ENCODE measurements at places on chromosomes 7 and 10. TPM values are rescaled to one million over a fixed set of nuclear protein-coding genes. Genes with fewer than 3 reads are reported as not detected.
A peak's percentile ranks its signal among the peaks of the same experiment; 100 is the strongest.

NUDT13 gene
- 6.0 TPM for polyA plus RNA-seq

C7orf33 gene
- polyA plus RNA-seq, result not detected

SYT15B gene
- not detected for polyA plus RNA-seq

AKR1C3 gene
- 0.70 TPM for polyA plus RNA-seq

SLC13A1 gene
- polyA plus RNA-seq, result not detected

ZDHHC6 gene
- 12.5 TPM for polyA plus RNA-seq

GRCh38 chr7:134985894-134986362 is 380 bp upstream of the AGBL3 start:
- H3K27ac ChIP-seq, result peak overlapping the region; percentile 96
- H3K36me3 ChIP-seq, result peaks cover 22% of the 10 kb centered on the region
- no peaks in the 10 kb centered on the region for H3K27me3 ChIP-seq
- H3K4me1 ChIP-seq, result no peaks in the 10 kb centered on the region

DNA sequence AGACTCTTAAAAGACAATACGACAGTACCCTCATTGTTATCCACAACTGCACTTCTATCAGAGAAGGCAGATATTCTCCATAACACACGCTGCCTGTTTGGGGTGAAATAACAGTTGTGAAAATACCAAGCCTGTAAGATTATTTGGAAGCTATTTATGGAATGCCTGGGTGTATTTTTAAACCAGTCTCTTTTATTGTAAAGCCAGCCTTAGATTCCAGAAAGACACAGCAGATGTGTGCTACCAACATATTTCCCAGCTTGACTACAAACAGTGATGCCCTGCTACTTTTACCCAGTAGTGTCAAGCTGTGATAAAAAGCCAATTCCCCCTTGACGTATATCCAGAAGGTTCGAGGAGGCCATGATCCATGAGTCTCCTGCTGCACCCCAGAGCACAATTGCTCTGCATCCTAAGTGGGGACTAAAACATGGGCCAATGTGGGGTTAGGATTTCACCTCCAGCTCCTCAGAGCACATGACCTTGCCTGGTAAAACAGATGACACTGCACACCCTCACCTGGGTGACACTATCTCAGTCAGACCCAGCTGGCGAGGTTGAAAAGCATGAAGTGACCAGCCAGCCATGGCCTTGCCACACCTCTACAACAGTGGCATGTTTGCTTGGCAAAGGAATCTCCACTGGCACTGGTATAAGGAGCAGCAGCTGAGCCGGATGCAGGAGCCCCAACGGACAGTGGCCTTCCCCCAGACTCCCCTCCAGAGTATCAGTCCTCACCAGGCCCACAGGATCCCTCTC is 62.2 kb downstream of the GFRA1 start:
- H3K4me3 ChIP-seq, result no peak overlapping the region
- H3K36me3 ChIP-seq, result no peaks in the 10 kb centered on the region
- H3K27ac ChIP-seq, result no peak overlapping the region
- H3K27me3 ChIP-seq, result no peaks in the 10 kb centered on the region

DNA sequence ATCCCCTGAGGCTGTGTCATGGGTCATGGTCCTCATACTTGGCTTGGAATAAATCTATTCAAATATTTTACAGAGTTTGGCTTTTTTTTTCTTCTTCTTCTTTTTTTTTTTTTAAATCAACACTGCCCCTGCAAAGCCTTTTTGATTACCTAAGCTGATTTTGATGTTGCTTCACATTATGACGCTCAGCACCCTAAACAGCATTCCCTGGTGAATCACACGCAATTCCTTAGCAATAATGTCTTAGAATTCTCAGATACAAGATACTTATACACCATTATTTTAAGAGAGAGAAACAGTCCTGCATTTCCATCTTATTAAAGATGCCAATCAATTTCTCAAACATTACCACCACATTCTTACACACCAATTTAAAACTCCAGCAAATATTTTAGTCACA is 323.7 kb upstream of the IGFBP3 start:
- no peaks in the 10 kb centered on the region for H3K36me3 ChIP-seq
- H3K4me3 ChIP-seq, result no peak overlapping the region
- H3K27ac ChIP-seq, result no peak overlapping the region
- H3K27me3 ChIP-seq, result no peaks in the 10 kb centered on the region

DNA sequence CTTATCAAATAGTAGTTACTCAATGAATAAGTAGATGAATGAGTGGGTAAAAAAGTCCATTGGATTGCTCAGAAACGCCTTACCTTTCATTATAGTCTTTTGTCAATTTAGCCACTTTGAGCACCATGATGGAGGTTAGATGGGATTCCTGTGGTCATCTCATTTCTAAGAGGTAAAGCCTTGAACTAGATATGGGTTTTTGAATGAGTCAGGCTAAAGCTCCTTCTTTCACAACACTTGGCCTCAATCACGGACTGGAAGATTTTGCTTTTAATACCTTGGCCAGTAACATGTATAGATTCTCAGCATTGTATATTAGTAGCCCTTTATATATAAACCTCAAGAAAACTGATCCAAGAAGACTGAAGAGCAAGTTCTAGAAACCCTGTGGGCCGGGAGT is 99.7 kb upstream of the CCDC6 start:
- no peak overlapping the region for H3K4me3 ChIP-seq
- no peak for DNase-seq
- no peaks in the 10 kb centered on the region for H3K27me3 ChIP-seq
- H3K27ac ChIP-seq, result no peak overlapping the region
- H3K4me1 ChIP-seq, result no peaks in the 10 kb centered on the region

- H3K36me3 ChIP-seq, result no peaks in the 10 kb centered on the region
- DNase-seq, result no peak
- H3K4me1 ChIP-seq, result no peaks in the 10 kb centered on the region
- no peak overlapping the region for H3K27ac ChIP-seq
These were observed 211.7 kb upstream of the KLF6 start for GRCh38 chr10:3996697-3997096.

GRCh38 chr7:297611-298374 is 7.8 kb downstream of the FOXL3 start:
- no peak for DNase-seq
- no peaks in the 10 kb centered on the region for H3K4me1 ChIP-seq
- H3K27me3 ChIP-seq, result peaks cover 53% of the 10 kb centered on the region
- H3K36me3 ChIP-seq, result no peaks in the 10 kb centered on the region

- H3K4me3 ChIP-seq, result no peak overlapping the region
- H3K36me3 ChIP-seq, result no peaks in the 10 kb centered on the region
- H3K4me1 ChIP-seq, result no peaks in the 10 kb centered on the region
- no peak overlapping the region for H3K27ac ChIP-seq
These were observed 194.7 kb downstream of the KCND2 start for GRCh38 chr7:120467676-120468075.

- H3K27me3 ChIP-seq, result no peaks in the 10 kb centered on the region
- no peak overlapping the region for H3K27ac ChIP-seq
- H3K4me1 ChIP-seq, result peaks cover 4% of the 10 kb centered on the region
These were observed 306.9 kb upstream of the DGKB start for GRCh38 chr7:15209429-15209828.

GRCh38 chr10:87847550-87847949 is 15.8 kb downstream of the KLLN start:
- no peaks in the 10 kb centered on the region for H3K27me3 ChIP-seq
- H3K4me3 ChIP-seq, result no peak overlapping the region
- no peak for DNase-seq
- H3K4me1 ChIP-seq, result peaks cover 17% of the 10 kb centered on the region
- no peak overlapping the region for H3K27ac ChIP-seq

DNA sequence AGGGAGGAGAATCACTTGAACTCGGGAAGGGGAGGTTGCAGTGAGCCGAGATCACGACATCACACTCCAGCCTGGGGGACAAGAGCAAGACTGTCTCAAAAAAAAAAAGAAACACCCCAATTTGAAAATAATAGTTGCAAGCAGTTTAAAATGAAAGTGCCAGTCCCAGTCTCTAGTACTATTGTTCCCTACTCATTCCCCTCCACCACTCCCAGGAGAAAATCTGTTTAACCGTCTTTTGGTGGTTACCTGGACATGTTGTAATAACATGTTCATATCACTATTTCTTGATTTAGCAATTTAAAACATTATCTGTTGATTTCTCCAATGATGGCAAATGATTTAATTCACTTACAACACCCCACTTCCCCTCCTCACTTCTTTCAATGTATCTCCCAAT is 44.7 kb downstream of the KIFBP start:
- H3K27ac ChIP-seq, result no peak overlapping the region
- DNase-seq, result no peak
- H3K27me3 ChIP-seq, result no peaks in the 10 kb centered on the region
- H3K36me3 ChIP-seq, result no peaks in the 10 kb centered on the region

GRCh38 chr10:69405221-69405620 is 11.5 kb downstream of the TACR2 start:
- H3K4me1 ChIP-seq, result no peaks in the 10 kb centered on the region
- no peak overlapping the region for H3K4me3 ChIP-seq
- H3K27me3 ChIP-seq, result no peaks in the 10 kb centered on the region
- H3K36me3 ChIP-seq, result peaks cover 10% of the 10 kb centered on the region
- DNase-seq, result no peak

DNA sequence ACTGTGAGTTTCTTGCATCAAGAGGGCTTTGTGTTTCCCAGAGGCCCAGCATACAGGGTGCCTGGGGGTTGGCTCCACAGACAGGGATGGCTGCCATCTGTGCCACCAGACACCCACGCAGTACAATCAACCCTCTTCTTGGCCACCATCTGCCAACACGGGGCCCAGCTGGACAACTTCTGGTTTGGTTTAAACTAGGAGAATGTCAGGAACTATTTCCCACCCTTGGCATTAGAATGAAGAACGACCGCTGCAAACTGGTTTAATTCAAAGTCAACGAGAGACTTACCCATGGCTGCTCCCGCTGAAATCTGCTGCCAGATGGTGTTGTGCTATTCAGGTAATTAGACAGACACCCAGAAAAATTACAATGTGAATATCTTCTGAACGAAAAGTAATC is 27.8 kb downstream of the NMT2 start:
- H3K36me3 ChIP-seq, result peaks cover 4% of the 10 kb centered on the region
- no peak overlapping the region for H3K4me3 ChIP-seq
- DNase-seq, result peak; percentile 24
- no peak overlapping the region for H3K27ac ChIP-seq

- H3K27ac ChIP-seq, result peak overlapping the region; percentile 50
- no peaks in the 10 kb centered on the region for H3K27me3 ChIP-seq
- no peak overlapping the region for H3K4me3 ChIP-seq
These were observed 205.5 kb downstream of the SEMA3D start for GRCh38 chr7:84981055-84981976.

- H3K36me3 ChIP-seq, result no peaks in the 10 kb centered on the region
- H3K27me3 ChIP-seq, result no peaks in the 10 kb centered on the region
- H3K27ac ChIP-seq, result no peak overlapping the region
These were observed 16.2 kb upstream of the BLNK start for GRCh38 chr10:96287392-96288105.

Data from SK-N-SH (cell line).